ENCODE measurements at places on chromosomes 16 and 17.

GRCh38 chr17:2975469-2975958 lies 87.9 kb downstream of the OR1D5 start:
- DNase-seq: peak; percentile 64

DNA sequence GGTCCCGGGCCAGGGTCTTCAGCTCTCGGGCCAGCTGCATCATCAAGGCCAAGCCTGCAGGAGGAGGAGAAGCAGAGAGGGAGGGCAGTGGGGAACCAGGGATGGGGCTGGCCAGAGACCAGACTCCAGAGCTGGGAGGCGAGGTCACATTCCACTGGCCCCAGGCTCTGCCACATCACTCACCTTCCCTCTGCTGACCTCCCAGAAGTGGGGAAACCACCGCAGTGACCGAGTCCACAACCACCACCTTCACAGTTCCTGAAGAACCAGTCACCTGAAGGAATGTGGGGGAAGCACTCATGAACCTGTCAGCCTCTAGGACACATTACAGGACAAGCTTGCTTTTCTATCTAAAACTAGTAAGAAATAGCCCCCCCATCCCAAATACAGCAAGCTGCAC lies 16.4 kb downstream of the RAD51D start:
- DNase-seq: no peak

DNA sequence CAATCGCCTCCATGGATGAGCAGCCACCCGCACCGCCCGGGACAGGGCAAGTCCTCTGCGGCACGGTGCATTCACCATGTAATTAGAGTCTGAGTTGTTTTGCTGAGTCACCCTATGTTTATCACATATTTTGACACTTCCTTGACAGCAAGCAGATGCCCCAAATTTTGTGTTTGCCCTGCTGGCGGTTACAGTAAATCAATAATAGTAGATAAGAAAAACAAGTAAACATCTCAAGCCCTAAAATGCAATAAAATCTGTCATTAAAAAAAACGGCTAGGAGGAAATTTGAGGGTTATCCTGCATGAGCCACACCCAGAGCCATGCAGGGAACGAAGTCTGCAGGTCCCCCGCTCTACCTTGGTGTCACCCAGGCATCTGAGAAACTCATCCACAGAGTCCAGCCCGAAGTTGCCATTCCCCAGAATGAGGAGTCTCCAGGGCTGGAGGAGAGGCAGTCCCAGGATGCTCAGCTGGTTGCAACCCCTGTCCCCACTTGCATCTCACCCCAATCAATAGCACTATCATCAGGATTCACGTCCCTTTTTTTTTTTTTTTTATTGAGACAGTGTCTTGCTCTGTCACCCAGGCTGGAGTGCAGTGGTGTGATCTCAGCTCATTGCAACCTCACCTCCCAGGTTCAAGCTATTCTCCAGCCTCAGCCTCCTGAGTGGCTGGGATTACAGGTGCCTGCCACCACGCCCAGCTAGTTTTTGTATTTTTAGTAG lies 16.5 kb upstream of the ST6GALNAC1 start:
- DNase-seq: peak; percentile 35

- no peak for DNase-seq
Observed at GRCh38 chr16:1590366-1590765, 21.5 kb downstream of the IFT140 start.

GRCh38 chr17:47949946-47950345 lies 7.7 kb downstream of the PRR15L start:
- no peak for DNase-seq

- no peak for DNase-seq
Observed at GRCh38 chr17:39939106-39939505, 11.6 kb downstream of the LRRC3C start.

- peak; percentile 68 for DNase-seq
Observed at GRCh38 chr17:80575057-80575875, 30.6 kb downstream of the RPTOR start.

All from RPMI7951 (cell line).